Cardiac septum (tissue), 1 donor: ENCODE measurements at places on chromosomes 4 and X. TPM values are rescaled to one million over a fixed set of nuclear protein-coding genes. Genes with fewer than 3 reads are reported as not detected.

The USP17L20 gene
- not detected for total RNA-seq

GRCh38 chr4:125225806-125226205, 88.9 kb upstream of the FAT4 start:
- no peak for DNase-seq

GRCh38 chrX:72001906-72002305, 91.3 kb downstream of the NHSL2 start:
- no peak for DNase-seq

GRCh38 chr4:169416997-169417396, 146.2 kb upstream of the SH3RF1 start:
- DNase-seq = no peak

- no peak for DNase-seq
These were observed 85.5 kb downstream of the PSAPL1 start for GRCh38 chr4:7348946-7349900.

The NDNF gene
- total RNA-seq = 5.1 TPM

DNA sequence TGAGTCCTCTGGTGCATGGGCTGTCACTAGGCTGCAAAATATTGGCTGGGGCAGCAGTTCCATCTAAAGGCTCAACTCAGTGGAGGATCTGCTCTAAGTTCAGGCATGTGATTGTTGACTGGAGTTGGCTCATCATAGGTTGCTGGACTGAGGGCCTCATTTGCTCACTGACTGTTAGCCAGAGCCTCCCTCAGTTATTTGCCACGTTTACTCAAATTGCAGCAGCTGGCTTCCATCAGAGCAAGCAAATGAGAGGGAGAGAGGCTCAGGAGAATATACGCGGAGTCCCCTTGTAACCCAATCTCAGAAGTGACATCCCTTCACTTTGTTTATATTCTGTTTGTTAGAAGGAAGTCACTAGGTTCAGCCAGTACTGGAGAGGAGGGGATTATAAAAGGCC, 54.1 kb downstream of the BMP3 start:
- DNase-seq = no peak

GRCh38 chr4:72553540-72554337, 15.3 kb downstream of the ADAMTS3 start:
- no peak for DNase-seq

GRCh38 chr4:907691-908425, 24.3 kb downstream of the GAK start:
- DNase-seq = no peak

DNA sequence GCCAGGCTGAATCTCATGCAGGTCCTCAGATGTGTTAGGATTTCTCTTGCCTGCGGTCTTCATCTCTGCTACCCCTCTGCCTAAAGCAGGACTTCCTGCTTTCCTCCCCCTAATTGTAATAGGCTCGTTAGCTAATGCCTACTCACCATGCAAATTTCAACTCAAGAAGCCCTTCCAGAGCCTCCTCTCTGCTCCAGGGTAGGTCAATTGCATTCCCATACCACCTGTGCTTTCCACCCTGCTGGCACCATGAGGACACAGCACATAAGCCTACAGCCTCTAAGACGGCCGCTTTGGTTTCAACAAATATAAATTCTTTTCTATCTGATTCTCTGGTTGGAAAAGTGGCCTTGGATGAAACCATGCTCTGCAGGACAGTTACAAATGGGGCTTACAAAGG, 93.9 kb downstream of the QDPR start:
- no peak for DNase-seq

The GPC4 gene
- 3.6 TPM for total RNA-seq

DNA sequence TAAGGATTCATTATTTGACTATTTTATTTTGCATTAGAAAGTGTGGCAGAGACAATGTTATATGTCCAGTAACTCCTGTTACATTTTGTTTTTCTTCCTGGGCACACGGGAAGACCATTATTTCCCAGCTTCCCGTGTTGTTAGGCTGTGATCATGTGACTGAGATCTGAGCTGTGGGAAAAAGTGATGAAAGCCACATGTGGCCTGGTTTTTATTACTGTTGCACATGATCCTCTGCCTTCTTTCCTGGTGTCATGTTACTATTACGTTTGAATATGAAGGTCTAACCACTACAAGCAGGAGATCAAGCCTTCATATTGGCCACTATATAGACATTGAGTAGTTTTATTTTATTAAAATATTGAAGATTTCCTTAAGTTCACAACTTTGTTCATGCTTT, 28.2 kb upstream of the MID1 start:
- no peak for DNase-seq

- no peak for DNase-seq
These were observed 43.2 kb upstream of the NEIL3 start for GRCh38 chr4:177266506-177266905.

- DNase-seq = no peak
These were observed 148.8 kb downstream of the INPP4B start for GRCh38 chr4:142697320-142697719.

- DNase-seq = no peak
These were observed 73.5 kb downstream of the WDR19 start for GRCh38 chr4:39255871-39256270.

The UGT2A1 gene
- total RNA-seq = not detected

- DNase-seq = no peak
These were observed 499.9 kb upstream of the AADAT start for GRCh38 chr4:170589597-170590191.

DNA sequence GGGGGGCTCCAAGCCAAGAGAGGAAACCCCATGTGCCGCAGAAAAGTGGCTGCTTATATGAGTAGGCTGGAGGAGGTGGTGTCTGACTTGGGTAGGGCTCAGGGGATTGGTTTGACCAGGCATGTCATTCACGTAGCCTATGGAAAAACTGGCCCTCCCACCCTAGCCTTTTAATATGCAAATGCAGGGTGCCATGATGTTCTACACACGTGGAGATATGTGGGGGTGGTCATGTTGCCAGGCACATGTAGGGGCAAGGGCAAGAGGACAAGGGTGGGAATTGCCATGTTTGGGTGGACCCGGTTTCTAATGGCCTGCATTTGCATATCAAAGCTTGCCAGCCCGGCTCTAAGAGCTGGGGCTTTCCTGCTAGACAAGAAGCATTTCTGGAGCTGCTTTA, 86.9 kb upstream of the SHISA3 start:
- no peak for DNase-seq

DNA sequence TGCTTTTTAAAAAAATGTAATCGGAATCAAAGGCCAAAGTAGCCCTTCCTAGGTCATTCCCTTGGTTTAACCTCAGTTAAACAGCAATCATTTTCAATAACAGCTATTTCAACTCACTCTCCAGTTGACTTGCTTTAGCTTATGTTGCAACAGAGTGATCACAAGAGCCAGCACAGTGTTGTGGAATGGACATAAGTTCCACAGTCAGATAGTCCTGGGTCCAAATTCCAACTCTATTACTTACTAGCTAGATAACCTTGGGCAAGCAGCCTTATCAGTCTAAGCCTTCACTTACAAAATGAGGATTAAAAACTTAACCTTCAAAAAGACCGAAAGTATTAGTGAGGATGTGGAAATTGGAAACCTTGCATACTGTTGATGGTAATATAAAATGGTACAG, 9.2 kb upstream of the GPC3 start:
- no peak for DNase-seq

GRCh38 chrX:29962061-29962460, 253.3 kb upstream of the MAGEB2 start:
- no peak for DNase-seq

DNA sequence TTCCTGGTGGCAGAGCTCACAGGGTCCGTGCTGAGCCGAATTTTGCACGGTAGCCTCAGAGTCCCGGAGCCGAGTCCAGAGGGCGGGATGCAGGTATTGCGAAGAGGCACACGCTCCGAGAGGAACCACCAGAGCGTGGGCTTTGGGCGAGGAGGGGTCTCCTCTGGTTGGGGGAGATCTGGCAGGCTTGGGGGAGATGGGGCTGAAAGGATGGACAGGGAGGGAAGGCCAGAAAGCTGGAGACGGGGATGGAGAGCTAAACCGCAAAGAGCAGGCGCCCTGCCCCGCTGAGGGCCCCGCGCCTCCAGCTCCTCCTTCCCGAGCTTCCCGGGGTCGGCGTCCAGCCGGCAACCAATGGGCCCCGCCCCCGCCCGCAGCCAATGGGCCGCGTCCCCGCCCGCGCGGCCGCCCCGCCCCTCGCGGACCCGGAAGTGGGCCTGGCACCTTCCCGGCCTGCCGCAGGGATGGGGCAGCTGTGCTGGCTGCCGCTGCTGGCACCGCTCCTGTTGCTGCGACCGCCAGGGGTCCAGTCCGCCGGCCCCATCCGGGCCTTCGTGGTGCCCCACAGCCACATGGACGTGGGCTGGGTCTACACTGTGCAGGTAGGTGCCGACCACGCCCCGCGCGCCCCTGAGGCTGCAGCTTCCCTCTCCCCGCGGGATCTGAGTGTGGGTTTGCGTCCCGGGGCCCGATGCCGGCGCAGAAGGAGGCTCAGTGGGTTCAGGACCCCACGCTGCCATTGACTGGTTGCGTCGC, at the start of gene MAN2B2:
Gene MAN2B2 (plus strand): TSS at position 443 of the 756 bp plus-strand sequence. CDS start 22 bp downstream, at position 465.
- DNase-seq = peak; percentile 95

The PDE5A gene
- total RNA-seq = 20.0 TPM

- DNase-seq = no peak
These were observed 16.4 kb downstream of the DDX3X start for GRCh38 chrX:41350150-41350975.

DNA sequence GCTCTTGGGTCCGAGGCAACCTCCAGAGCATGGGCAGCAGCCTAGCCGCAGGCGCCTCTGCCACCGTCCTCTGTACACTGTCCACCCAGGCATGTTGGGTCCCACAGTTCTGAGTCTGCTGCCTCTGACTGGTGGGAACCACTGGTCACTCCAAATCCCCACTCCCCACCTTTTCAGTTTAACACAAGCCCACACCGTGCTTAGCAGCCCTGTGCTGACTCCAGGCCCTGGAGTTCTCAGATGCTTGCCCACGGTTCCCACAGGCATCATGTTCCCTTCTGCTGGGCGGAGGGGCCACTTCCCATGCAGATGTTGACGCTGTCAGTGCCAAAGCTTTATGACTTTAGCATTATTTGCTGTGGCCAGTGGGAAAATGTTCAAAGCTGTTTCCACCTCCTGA, 104.5 kb downstream of the SCD5 start:
- no peak for DNase-seq

The GRK4 gene
- total RNA-seq = 13.5 TPM

DNA sequence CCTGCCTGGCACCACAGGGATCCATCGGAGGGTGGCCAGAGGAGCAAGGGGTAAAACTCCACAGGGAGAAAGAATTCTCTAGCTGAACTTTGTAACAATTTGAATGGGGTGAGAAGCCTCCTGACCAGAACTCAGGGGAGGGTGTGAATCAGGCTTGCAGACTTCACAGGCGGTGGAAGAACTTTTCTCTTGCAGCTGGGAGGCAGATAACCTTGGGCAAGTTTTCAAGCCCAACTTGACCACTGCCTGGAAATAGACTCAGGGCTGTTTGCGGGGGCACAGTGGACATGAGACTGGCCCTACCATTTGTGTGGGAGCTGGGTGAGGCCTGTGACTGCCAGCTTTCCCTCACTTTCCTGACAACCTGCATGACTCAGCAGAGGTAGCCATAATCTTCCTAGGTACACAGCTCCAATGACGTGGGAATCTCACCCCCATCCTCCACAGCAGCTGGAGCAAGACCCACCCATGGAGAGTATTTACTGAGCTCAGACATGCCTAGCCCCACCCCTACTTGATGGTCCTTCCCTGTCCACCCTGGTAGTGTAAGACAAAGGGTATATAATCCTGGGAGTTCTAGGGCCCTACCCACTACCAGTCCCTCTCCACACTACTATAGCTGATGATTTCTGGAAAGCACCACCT, 210.0 kb upstream of the AGTR2 start:
- no peak for DNase-seq

DNA sequence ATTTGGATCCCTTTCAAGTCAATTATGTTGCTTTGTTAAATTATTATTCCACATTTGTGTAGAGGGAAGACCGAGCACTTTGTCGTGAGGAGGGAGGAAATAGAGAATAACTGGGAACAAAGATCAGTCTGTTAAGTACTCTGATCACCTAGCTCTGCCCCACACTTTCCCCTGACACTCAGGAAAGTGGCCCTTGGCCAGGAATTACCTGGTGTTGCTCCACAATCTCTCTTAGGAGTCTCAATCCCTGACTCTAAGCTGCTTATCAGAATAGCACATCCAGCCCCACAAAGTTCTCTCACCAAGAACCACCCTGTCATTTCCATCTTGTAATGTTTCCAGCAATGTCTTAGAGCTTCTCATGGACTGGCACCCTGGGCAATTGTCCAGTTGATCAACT, 83.8 kb upstream of the BMPR1B start:
- DNase-seq = no peak

The GPR82 gene
- not detected for total RNA-seq

DNA sequence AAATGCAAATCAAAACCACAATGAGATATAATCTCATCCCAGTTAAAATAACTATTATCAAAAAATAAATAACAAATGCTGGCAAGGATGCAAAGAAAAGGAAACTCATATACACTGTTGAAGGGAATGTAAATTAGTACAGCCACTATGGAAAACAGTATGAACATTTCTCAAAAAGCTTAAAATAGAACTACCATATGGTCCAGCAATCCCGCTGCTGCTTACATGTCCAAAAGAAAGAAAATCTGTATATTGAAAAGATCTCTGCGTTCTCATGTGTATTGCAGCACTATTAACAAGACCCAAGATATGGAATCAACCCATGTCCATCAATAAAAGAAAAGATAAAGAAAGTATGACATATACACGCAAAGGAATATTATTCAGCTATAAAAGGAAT, 3.0 kb upstream of the NAP1L2 start:
- DNase-seq = no peak

GRCh38 chr4:74197080-74197479, 39.2 kb downstream of the MTHFD2L start:
- DNase-seq = no peak

DNA sequence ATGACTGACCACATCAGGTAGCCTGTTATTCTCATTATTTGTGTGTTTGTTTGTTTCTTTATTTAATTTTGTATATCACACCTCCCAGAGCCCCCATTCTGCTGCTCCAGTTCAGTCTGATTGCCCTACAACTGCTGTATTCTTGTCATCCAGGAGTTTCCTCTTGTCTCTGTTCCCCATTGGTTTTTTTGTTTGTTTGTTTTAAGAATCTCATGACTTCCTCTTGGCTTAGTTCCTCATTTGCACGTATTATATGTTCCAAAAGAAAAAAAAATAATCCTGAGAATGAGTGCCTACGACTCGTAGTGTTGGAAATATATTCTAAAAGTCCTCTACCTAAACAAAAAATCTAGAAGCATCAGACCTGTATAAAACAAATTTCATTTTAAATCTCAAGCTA, 142.3 kb upstream of the SLIT2 start:
- no peak for DNase-seq

- DNase-seq = no peak
These were observed 123.4 kb upstream of the PACRGL start for GRCh38 chr4:20576861-20577260.

The GPR34 gene
- 2.0 TPM for total RNA-seq

DNA sequence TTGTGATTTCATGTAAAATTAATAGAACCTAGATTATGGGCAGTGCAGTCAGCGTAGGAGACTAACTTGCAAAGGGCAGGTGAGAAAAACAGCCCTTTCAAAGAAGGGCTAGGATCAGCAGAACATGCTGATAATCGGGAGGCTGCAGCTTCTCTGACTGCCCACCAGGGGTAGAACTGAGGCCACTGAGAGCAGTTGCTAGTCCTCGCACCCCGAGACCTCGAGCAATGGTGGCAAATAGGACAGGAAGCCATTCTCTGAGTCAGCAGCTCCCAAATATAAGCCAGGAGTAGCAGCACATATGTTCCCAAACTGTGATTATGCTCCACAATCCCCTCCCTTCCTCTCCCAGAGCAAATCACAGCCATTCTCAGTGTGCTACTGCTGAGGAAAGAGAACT, 186.5 kb downstream of the MSL3 start:
- DNase-seq = no peak
